ENCODE measurements at places on chromosomes 6 and 20.
A peak's percentile ranks its signal among the peaks of the same experiment; 100 is the strongest.

- no peak for DNase-seq
Measured at GRCh38 chr6:4506223-4506622, 270.0 kb upstream of the CDYL start.

GRCh38 chr6:99605074-99605734 lies 1.4 kb upstream of the PRDM13 start:
- DNase-seq: no peak

- DNase-seq: no peak
Measured at GRCh38 chr6:149303468-149303867, 14.0 kb upstream of the TAB2 start.

DNA sequence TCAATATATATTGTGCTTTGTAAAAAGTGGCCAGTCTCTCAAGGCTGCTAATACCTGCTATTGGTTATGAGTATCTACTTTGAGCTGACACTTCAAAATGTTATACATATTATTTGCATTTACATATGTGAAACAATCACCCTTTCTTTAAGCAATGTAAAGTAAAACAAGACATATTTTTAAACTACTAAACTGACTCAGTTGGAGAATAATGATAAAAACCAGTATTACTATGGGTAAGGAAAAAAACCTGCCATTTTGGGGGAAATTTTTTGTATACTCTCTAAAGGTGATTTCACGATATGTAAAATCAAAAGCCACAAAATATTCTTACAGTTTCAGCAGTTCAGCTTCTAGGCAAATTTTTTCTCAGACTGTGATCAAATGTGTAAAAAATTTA lies 232.3 kb downstream of the PRL start:
- DNase-seq: no peak

DNA sequence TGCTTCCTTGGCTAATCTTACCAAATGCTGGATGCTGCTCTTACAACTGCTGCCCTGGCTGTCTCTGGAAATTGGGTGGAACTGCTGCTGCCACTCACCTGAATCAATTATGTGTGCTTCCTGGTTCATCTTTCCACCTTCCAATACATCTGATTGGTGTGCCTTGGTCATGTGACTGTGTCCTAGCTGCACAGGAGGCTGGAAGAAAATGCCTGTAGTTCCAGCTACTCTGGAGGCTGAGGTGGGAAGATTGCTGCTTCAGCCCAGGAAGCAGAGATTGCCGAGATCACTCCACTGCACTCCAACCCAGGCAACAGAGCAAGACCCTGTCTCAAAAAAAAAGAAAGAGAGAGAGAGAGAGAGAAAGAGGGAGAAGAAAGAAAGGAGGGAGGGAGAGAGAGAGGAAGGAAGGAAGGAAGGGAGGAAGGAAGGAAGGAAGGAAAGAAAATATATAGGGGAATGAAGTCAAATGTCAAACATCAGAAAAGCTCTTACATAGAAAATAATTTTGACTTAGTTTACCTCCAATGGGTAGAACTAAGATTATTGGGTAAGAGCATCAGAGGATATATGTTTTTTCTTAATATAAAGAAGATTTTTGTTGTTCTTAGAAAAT lies 14.1 kb upstream of the PPARD start:
- no peak for DNase-seq

- DNase-seq: no peak
Measured at GRCh38 chr6:126531286-126531685, 191.4 kb downstream of the CENPW start.

GRCh38 chr6:105212587-105212986 lies 32.8 kb upstream of the POPDC3 start:
- DNase-seq: no peak

DNA sequence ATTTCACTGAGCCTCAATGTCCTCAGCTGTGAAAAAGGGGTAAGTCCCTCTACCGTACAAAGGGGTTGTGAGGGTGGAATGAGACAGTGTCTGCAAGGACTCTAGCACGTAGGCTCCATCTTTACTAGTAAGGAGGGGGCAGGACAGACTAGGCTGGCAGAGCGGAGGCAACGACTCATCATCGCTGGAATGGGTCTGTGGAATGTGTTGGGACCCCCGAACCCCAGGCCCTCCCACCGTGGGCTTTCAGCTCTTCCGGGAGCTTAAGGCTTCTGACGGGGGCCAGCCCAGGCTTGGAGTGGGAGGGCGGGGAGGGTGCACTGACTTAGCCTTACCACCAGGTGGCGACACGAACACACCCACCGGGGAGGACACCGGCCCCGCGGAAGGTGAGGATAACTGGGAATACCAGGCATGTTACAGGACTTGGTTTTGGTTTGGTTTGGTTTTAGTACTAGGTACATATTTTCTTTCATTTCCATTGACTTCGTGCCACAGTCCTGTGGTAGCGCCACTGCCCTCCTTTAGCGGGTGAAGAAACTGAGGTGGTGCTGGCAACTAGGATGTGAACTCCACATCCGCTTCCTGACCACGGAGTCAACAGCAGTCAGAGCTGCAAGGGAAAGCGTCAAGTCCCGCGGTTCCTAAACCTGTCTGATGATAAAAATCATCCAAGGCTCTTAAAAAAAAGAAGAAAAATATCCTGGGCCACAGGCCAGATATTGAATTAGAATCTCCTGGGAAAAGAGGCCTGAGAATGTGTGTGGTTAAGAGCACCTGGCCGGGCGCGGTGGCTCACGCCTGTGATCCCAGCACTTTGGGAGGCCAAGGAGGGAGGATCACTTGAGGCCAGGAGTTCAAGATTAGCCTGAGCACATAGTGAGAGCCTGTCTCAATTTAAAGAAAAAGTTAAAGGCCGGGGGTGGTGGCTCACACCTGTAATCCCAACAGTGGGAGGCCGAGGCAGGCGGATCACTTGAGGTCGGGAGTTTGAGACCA lies 10.3 kb upstream of the TULP1 start:
- DNase-seq: peak; percentile 64

GRCh38 chr6:31723980-31724691 lies 963 bp downstream of the MPIG6B start:
- DNase-seq: no peak

DNA sequence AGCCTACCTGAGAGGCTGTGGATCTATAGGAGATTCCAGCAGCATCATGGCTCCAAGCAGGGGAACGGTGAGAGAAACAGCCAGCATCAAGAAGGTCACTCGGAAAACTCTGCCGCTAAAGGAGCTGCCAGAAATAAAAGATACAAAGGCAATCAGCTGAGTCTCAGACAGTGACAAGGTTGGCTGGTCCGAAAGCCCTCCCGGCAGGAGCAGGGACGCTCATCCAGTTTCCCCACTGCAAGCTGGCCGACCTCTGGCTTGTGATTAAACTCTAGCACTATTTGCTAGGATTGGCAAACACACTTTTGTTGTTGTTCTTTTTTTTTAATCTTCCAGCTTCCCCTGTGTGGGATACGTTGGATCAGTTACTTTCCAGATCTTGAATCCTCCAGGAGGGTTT lies 8.7 kb downstream of the APMAP start:
- DNase-seq: no peak

DNA sequence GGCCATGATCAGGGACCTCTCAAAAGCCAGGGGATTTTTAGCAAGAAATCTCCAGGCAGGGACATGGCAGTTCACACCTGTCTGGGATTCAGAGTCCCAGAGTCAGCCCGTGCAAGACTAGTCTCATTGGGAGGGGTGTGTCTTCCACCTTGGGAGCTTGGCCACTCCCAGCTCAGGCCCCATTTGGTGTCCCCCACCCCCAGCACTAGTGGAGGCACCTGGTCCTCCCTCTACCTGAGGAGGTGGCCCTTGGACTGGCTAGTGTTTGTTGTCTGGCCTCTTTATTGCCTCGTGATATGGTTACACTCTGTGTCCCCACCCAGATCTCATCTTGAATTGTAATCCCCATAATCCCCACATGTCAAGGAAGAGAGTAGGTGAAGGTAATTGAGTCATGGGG lies 140.8 kb upstream of the PHACTR3 start:
- DNase-seq: no peak

- DNase-seq: no peak
Measured at GRCh38 chr6:115582386-115582785, 478.3 kb downstream of the FRK start.

DNA sequence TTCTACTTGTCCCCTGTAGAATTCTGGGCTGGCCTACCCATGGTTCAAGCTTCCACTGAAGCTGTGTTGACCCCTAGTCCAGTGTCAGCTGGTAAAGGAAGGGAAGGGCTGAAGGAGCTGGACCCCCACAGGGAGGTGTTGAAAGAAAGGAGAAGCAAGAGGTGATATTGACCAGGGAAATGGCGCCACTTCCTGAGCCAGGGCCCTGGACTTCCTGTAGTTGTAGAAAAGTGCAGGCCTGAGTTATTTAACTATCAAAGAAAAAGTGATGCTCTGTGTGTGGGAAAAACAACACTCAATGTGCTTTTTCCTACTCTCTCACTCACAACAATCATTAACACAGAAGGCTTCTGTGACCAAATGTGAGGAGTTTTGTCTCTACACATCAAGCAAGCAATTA lies 60.0 kb upstream of the IER3 start:
- no peak for DNase-seq

DNA sequence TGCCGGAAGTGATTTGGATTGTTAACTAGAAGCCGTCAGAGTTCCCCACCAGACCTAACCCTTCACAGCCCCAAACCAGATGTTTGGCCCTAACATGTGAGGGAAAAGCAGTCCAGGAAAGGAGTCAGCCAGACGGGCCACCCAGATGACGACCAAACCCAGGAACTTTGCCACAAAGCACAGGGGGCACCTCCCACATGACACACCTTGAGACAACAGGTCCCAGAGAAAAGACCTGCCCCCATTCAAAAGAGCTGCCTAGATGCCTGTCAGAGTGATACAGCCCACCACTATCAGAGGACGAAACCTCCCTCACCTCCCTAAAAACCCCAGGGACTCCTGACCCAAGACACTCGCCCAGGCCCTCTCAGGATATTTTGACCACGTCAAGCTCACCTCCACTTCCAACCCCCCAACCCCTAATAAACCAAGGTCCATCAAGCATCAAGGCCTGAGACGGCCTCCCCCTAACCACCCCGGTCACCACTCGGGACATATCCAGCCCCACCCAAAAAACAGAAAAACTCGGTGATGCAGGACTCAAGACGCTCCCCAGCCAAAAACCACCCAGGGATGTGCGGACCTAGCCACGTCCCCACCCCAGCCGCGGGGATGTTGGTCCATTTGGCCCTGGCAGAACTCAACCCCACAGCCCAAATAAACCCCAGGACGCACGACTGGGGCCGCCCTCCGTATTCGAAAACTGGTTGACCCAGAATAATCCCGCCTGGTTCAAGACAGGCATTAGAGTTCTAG lies 662 bp downstream of the ZNF343 start:
- DNase-seq: no peak

DNA sequence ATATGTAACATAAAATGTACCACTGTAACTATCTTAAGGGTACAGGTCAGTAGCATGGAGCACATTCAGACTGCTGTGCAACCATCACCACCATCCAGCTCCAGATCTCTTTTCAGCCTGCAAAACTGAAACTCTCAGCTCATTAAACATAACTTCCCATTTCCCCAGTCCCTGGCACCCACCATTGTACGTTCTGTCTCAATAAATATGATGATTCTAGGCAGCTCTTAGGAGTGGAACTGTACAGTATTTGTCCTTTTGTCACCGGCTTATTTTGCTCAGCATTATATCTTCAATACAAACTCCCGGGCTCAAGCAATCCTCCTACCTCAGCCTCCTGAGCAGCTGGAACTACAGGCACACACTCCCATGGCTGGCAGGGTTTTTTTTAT lies 1.5 kb downstream of the ZC3H12D start:
- DNase-seq: no peak

DNA sequence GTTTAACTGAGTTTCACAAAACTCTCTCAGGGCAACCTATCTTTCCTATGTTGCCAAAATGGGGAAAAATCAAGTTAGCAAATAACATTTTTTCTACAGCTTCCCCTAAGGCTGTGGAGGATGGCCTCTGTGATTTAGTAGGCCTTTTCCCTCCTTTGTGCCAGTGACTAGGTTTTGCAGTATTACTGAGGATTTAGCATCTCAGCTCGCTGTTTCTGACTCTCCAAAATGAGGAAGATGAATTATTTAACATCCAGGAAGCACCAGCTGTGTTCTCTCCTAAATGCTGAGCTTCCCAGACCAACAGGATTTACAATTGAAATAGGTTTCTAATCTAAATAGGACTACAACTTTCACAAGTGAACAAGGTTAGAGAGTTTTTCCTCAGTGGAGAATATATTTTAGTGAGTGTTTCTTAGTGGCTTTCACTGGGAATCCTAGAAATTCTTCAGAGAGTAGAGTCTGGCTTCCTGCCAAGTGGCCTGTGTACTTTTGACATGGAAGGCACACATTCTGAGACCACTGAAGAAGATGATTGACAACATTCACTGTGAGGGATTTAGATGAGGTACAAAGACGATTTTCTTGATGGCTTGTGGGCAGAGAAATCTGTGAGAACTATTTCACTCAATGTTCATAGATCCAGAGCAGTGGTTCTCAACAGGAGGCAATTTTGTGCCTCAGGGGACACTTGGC lies 62.4 kb downstream of the PTCHD4 start:
- no peak for DNase-seq

DNA sequence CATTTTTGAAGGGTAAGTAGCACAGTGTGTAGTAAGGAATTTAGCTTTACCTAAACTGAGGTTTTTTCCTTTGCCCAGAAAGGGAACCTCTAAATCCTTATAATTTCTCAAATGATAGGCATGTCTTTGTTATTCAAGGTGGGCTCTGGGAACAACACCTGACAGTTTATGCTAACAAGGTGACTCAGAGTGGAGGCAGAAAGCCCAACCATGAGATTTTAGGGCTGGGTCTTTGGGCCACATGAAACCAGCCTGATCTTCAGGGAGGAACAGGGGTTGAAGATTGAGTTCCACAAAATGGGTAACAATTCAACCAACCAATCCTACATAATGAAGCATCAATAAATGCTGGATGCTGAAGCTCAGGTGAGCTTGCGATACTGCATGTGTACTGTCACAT lies 46.6 kb downstream of the PRSS35 start:
- no peak for DNase-seq

DNA sequence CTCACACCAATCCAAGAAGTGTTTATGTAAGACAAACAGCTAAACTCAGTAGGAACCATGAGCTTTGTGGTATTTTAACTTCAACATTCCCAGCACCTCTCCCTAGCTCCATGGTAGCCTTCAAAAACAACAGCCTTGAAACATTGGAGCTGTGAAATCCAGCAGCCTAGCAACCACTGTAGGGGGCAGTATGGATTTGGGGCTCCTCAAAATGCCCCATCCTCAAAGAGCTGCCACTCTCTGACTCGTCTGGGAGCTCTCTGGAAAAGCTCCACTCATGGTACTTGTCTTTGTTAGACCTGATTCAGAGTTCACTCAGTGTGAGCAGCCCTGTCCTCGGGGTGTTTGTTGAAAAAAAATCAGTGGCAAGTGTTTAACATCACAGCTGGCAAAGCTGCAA lies 82.9 kb downstream of the KIF6 start:
- no peak for DNase-seq

Measured in stimulated activated CD8-positive, alpha-beta memory T cell treated with anti-CD3 and anti-CD28 coated beads, Interleukin-7, amount 100 ng/mL, for 24 hours (primary cell).